ENCODE measurements at places on chromosomes 4 and X. TPM values are rescaled to one million over a fixed set of nuclear protein-coding genes. Genes with fewer than 3 reads are reported as not detected.

The SHROOM3 gene
- 12.5 TPM for total RNA-seq

The SPANXN5 gene
- total RNA-seq = not detected

The TMEM184C gene
- 22.8 TPM for total RNA-seq

The ZCCHC18 gene
- total RNA-seq = not detected

The TRIM60 gene
- total RNA-seq = not detected

The OTOP1 gene
- total RNA-seq = not detected
